Activated CD4-positive, alpha-beta memory T cell treated with anti-CD3 and anti-CD28 coated beads, Interleukin-2, amount 10 ng/mL, durations not matched to agents 7 days and 5 days (primary cell): ENCODE measurements at places on chromosomes 16 and 17. TPM values are rescaled to one million over a fixed set of nuclear protein-coding genes. Genes with fewer than 3 reads are reported as not detected.

- H3K27ac ChIP-seq = no peak overlapping the region
- peak overlapping the region; percentile 54 for H3K4me3 ChIP-seq
- peaks cover 62% of the 10 kb centered on the region for H3K27me3 ChIP-seq
- no peak for DNase-seq
Measured at GRCh38 chr17:15945527-15946191, 729 bp downstream of the ADORA2B start.

DNA sequence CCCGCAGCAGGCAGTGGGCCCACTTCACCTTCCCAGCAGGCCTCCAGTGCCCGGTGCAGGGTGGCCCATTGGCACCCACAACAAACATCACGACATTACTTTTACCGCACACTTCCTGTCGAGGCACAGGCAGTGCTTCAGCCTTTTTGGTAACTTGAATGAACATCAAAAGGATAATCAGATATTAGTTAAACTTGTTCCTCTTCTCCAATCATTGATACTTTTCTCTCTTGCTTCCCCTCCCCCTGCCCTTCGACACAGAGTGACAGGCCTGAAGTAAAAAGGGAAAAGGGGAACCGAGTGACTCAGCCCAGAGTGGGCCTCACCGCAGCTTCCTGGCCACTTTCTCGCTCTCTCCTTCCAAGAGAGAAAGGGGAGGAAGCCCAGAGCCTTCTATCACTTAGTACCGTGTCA is 507.0 kb downstream of the MAF start:
- peak; percentile 47 for DNase-seq
- H3K4me1 ChIP-seq = peaks cover 45% of the 10 kb centered on the region
- no peak overlapping the region for H3K27ac ChIP-seq

GRCh38 chr17:27551701-27552248 is 79.2 kb upstream of the LGALS9 start:
- peaks cover 11% of the 10 kb centered on the region for H3K36me3 ChIP-seq
- H3K27ac ChIP-seq = no peak overlapping the region
- no peaks in the 10 kb centered on the region for H3K27me3 ChIP-seq
- H3K4me3 ChIP-seq = no peak overlapping the region
- DNase-seq = no peak

DNA sequence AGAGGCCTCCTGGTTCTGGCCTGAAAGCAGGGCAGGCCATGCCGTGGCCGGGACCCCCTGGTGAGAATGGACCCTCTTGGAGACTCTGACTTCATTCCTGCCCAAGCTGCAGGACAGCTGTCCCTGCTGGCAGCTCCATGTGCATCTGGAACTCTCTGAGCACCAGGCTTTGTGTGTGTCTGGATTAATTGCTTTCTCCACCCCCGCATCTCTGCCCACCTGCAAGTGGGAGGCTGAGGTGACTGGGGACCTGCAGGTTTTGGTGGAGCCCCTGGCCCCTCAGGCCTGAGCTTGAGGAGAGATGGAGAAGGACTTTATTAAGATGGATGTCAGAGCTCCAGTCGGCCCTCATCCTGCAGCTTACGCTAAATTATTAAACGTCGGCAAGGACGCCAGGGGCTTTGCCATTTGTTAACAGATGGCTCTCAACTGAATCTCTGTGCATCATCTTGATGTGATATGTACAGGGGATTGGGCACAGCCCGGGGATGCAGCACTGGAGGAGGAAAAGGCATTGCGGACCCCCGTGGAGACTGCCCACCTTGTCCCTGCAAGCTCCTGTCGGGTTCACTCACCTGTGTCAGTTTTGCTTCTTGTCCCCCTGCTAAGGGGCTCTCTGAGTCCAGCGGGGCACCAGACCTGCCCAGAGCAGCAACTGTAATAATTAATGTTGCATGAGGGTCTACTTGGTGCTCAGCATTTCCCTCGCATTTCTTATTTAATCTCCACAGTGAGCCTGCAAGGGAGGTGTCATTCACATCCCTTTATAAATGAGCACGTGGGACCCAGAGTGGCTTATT is 154.1 kb upstream of the RPL38 start:
- peaks cover 23% of the 10 kb centered on the region for H3K27me3 ChIP-seq
- H3K4me3 ChIP-seq = no peak overlapping the region
- no peaks in the 10 kb centered on the region for H3K36me3 ChIP-seq
- peaks cover 2% of the 10 kb centered on the region for H3K4me1 ChIP-seq
- no peak overlapping the region for H3K27ac ChIP-seq

DNA sequence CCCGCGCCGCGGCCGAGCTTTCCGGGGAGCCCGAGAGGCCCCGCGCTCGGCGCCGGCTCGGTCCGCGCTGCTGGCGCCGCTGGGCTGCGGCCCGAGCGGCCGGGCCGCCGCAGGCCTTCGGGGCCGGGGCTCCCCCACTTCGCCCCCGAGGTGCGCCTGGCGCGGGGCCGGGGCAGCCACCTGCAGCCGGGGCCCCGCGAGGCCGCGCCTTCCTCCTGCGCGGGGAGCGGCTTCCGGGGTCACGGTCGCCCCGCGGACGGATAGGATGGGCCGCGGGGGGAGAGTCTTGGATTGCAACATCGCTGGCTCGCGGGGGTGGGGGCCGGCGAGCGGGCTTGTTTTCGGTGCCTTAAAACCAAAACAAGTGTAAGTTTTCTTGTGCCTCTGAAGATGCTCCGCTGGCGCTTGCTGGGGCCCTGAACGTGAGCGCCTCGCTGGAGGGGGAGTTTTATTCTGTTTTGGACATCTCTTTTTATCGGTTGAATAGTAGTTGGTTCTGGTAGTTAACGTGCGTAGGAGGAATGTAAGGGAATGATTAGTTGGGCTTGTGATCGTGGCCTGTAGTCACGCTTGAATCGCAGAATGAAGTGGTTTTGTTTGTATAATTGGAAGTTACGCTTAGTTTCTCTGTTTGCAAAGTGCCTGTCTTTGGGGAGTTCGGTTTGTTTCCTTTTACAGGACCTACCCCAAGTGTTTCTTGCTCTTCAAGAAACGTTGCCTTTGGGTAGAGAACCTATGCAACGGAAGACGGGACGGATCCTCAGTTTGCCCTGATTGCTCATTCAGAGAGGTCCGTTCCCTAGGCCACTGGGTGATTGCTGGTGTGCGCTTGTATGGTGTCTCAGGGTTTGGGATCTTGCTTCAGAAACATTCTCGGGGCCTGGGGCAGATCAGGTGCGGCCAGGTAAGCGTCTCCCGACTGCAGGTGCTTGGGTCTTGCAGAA is 724 bp downstream of the UBE2I start:
- peak; percentile 63 for DNase-seq
- peak overlapping the region; percentile 100 for H3K4me3 ChIP-seq

- H3K27ac ChIP-seq = peak overlapping the region; percentile 50
- peak; percentile 75 for DNase-seq
- H3K4me3 ChIP-seq = peak overlapping the region; percentile 60
- no peaks in the 10 kb centered on the region for H3K36me3 ChIP-seq
- H3K4me1 ChIP-seq = peaks cover 47% of the 10 kb centered on the region
Measured at GRCh38 chr17:48492401-48493298, 38.2 kb downstream of the HOXB1 start.

DNA sequence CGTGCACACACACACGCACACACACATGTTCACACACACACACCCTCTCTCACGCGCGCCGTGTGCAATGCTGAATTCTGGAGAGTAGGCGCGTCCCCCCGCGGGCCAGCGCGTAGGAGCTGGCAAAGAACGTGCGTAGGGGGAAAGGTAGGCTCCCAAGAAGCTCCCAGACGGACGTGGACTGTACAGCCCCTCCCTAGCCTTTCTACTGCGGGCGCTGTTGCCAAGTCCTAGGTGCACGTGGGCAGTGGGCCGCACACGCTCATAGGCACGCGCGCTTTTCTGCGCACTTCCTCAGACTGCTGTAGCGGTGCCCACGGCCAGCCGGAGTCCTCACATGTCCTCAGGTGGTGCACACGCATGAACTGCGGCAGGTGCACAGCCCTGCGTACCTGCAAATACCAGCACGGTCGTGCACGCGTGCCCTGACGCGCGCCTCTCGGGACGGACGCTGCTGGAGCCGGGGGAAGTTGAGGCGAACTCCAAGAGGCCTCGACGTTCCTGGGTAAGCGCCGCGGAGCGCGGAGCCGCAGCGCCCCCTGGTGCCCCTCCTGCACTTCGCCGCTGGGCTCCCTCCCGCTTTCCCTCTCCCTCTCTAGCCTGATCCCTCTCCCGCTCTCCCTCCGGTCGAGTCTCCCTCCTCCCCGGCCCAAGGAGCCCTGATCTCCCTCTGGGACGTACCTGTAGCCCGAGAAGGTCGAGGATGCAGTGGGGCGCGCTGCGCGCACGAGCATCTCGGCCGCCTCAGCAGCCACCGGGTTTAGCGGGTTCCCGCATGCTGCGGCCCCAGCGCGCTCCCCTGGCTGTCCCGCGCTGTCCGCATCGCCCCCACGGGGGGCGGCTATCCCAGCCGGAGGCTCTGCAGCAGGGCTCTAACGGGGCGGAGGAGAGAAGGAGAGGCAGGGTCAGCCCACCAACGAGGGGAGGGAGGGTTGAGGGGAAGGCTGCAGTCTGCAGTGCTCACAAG is 749 bp downstream of the GRIN2A start:
- peaks cover 38% of the 10 kb centered on the region for H3K27me3 ChIP-seq
- no peak overlapping the region for H3K4me3 ChIP-seq
- H3K36me3 ChIP-seq = no peaks in the 10 kb centered on the region
- peaks cover 7% of the 10 kb centered on the region for H3K4me1 ChIP-seq
- peak; percentile 46 for DNase-seq

- H3K27me3 ChIP-seq = peaks cover 35% of the 10 kb centered on the region
- no peak overlapping the region for H3K27ac ChIP-seq
- H3K36me3 ChIP-seq = peaks cover 10% of the 10 kb centered on the region
- no peak overlapping the region for H3K4me3 ChIP-seq
Measured at GRCh38 chr16:88636488-88637265, 1.7 kb upstream of the IL17C start.

Gene PRSS8
- not detected for total RNA-seq
